ENCODE measurements at places on chromosomes 16 and 17.

DNA sequence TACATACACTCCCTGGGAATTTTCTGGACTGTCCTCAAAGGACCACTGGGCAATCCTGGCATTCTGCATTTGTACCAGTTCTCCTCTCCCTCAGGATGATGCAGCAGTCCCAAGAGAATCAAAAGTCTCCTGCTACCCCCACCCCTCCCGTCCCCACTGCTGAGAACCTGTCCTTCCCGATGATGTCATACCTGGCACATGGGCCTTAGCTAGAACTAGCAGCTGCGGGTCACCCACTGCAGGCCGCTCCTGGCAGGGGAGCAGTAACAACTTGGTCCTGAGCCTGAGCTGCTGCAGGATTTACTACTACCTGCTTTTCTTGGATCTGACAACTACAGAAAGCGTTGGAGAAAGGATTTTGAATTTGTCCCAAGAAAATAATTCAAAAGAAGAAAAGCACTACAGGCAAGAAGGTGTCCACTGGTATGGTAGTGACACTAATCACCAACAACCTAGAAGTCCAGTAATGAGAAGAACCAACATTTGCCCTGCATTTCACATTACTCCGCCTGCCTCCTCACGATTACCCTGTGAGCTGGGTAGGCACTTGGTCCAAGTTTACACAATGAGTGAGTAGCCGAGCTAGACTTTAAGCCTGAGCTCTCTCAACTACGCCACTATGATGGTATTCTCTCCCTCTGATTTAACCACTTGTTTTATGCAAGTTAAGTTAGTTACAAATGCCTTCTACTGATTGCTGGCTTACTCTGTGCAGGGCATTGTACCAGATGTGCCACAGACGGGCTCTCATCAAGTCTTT is 55.3 kb upstream of the ETV4 start:
- no peak for DNase-seq

GRCh38 chr17:410543-411401 is 58.2 kb upstream of the RPH3AL start:
- peak; percentile 29 for DNase-seq

GRCh38 chr16:20023190-20023589 is 50.5 kb downstream of the GPR139 start:
- peak; percentile 14 for DNase-seq

- DNase-seq = no peak
Observed at GRCh38 chr16:4175849-4176248, 59.6 kb upstream of the ADCY9 start.

DNA sequence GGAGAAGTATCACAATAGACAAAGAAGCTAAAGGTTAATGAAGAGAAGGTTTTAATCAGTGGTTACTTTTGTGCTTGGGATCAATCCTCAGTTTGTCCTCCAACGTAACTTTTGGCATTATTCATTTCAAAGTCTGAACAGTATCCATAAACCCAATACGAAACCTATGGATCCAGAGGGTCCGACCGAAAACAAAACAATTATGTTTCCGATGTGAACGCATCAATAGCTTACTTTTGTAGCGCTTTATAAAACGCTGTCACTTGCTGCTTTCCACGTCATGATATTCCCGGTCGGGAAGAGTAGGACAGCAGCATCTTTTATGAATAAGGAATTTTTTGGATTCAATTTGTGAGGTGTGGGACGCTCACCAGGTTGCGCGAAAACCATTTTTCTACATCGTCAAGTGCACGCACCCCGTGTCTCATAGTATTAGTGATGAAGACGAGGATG is 383.8 kb downstream of the ZFHX3 start:
- DNase-seq = no peak

DNA sequence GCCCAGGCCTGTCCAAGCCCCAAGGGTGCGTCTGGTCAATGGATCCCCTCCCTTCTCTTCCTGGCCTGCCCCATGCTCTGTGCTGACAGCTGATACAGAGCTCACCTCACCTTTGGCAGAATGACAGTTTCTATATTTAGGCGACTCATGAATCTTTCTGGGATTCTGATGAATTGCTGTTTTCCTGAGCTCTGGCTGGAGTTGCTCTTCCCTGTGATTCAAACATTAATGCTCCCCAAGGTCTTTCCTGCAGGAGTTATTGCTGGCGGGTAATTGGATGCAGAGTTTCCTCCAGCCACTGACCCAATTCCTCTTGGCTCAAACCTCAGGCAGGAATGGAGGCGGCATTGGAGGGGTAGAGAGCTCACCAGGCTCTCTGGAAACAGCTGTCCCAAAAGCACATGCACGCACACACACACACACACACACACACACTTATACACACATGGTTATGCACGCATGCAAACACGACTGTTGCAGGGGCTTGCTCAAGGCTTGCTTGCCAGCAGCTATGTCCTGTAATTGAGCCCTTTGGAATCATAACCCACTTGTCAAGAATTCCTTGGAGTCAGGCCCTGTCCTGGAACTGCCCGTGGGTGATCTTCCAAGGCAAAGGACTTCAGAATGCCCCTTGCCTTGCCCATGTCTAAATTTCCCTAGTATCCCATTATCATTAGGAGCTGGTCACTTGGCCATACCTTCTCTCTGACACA is 128.8 kb downstream of the ASIC2 start:
- DNase-seq = peak; percentile 74

GRCh38 chr17:10737736-10738135 is 7.9 kb upstream of the TMEM220 start:
- no peak for DNase-seq

DNA sequence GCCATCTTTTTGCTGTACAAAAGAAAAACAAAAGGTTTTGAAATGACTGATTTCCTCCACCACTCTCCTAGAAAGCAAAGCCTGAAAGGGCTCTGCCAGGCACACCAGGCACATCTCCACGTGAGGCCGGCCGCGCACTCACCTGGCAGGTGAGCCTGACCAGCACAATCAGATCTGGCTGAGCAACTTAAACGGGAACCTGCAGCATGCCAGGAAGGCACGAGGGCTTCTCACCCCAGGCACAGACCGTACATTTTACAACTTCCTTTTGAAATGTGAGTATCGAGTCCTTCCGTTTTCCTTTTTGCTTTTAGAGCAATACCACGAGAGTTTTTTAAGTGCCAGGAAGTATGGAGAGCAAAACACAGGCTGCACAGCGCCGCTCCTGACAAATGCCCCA is 22.5 kb downstream of the SLC38A10 start:
- DNase-seq = no peak

DNA sequence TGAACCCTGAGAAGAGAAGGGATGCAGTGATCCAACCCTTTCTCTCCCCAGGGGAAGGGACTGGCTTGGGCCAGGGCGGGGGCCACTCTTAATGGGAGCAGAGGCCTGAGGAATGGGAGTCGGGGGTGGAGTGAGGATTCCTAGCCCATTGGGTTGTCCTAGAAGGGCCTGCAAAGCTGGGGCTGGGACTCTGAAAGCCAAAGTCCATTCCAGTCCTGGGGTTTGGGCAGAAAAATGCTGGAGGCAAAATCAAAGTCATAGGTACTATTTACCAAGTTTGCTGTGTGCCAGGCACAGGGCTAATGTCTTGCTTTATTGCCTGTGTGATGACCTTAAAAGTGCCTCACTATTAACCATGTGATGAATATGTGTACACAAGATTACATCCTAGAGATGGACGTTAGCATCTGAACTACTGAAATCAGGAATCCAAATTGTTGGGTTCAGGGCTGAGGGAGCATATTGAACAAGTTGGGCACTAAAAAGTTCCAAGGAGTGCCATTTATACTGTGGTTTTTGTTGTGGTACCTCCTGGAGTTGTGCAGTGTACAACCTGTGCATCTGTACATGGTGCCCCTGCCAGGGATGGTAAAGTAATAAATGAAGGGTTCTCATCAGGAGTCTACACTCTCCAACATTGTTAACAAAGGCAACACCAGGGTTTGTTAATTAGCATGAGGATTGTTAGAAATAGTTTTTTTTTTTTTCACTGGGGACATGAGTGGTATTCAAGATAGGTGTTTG is 84.4 kb upstream of the NKD1 start:
- no peak for DNase-seq

- DNase-seq = no peak
Observed at GRCh38 chr17:1058423-1059130, 61.6 kb downstream of the TIMM22 start.

- no peak for DNase-seq
Observed at GRCh38 chr17:48960834-48961515, 7.4 kb downstream of the GIP start.

DNA sequence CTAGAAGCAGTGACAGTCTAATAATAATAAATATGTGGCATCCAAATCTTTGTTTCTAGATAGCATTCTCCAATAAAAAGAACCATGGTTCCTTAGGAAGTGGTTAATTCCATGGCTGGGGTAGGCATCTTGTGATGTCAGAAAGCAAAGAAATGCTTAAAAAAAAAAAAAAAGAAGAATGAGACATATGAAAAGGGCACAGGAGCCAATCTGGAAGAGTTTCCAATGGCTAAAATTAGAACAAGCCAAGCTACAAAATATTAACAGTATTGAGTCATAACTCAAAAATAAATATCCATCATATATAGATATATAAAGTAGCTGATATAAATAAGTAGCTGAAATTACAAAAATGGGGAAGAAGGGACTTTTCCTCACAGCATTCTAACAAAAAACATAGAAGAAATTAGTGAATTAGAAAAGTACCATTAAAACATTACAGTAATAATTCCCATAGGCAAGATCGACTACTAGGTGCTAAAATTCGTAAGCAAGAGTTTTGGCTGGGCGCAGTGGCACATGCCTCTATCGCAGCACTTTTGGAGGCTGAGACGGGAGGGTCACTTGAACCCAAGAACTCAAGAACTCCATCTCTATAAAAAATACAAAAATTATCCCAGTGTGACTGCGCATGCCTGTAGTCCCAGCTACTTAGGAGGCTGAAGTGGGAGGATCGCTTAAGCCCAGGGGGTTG is 111.3 kb downstream of the TRIM37 start:
- no peak for DNase-seq

- no peak for DNase-seq
Observed at GRCh38 chr17:75622771-75623273, 10.4 kb upstream of the SMIM5 start.

- DNase-seq = no peak
Observed at GRCh38 chr17:62791767-62792446, 16.2 kb downstream of the MARCHF10 start.

DNA sequence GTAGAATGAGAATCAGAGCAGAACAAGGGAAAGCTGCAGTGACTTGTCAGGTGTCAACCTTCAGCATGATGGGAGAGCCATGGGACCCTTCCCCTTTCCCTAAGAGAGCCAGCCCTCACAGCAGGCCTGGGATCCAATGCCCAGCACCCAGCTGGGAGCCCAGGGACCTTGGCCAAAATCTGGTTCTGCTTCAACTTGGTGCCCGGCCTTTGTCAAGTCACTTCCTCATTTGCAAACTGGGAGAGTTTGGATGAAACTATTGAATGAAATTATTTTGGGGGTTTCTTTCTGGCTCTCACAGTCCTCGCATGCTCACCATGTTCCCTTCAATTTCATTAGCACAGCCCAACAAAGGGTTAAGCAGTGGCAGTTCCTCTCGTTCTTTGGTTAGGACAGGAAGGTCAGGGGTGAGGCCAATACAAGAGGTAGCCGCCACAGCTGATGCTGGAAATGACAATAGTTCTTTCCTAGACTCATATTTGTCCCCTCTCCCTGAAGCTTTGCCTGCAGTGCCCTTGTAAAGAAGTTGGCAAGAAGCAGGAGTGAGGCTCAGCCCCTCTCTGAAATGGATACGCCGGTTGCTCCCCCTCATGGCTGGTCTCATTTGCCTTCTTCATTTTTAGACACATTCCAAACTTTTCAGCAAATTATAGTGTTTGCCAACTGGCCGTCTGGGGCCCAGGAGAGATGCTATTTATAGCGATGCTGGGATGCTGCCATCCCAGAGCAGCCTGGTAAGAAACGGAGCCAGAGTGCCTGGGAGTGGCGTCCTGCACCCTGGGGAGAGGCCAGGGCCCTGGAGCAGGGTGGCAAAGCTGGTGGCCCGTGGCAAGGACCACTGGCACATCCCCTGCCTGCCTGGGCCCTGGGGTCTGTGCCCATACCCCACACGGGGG is 34.5 kb upstream of the MEOX1 start:
- DNase-seq = no peak

GRCh38 chr16:14553447-14553846 is 76.6 kb downstream of the PARN start:
- no peak for DNase-seq

DNA sequence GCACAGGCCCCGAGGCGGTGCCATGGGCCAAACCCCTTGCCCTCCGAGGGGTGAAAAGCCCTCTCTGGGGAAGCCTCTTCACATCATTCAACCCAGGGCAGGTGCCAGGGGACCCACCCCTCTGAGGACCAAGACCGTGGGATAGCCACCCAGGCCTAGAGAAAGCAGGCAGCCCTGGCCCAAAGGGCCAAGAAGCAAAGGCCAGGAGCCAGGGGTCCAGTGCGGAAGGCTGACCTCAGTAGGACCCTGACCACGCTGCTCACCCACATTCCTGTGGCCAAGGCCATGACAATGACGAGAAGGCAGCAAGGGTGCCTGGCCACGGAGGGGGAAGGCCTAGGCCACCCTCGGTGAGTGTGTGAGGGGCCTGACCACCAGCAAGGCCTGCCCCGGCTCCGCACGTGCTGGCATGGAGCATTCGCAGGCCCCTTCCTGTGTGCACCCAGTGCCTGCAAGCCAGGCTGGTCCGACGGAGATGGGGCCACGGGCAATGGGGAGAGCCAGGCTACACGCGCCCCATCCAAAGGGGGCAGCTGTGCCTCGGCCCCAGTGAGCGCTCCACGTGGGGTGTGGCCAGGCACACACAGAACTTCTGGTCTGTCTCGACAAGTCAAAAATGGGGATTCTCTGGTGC is 24.5 kb upstream of the RASD1 start:
- DNase-seq = no peak

DNA sequence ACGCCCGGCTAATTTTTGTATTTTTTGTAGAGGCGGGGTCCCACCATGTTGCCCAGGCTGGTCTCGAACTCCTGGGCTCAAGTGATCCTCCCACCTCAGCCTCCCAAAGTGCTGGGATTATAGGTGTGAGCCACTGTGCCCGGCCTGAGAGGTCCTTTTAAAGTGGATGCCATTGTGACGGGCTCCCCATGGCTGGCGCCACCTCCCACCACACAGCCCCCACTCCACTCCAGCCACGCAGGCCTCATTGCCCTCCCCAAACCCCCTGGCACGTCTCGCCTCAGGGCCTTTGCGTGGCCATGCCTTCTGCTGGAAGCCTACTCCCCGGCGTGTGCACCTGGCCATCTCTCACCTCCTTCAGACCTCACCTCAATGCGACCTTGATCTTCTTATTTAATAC is 11.9 kb upstream of the KDM6B start:
- no peak for DNase-seq

DNA sequence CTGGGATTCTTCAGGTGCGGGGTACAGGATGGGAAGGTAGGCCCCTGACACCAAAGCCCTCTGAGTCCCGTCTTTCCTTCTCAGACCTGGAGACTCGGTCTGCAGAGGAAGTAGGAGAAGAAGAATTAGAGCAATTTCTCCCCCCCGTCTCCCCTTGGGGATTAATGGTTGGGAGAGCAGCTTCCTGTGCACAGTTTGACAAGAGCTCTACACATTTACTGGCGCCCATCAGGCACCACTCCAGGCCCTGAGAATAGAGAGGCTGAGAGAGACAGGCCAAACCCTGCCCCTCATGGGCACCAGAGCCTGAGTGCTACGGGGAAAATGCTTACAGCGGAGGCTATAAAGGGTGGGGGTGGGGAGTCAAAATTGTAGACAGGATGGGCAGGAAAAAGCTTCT is 3.5 kb upstream of the C16orf74 start:
- DNase-seq = no peak

All from muscle of arm (tissue), 14 donors.